NCI-H1930 (cell line): ENCODE measurements at places on chromosomes 3 and 15.

DNA sequence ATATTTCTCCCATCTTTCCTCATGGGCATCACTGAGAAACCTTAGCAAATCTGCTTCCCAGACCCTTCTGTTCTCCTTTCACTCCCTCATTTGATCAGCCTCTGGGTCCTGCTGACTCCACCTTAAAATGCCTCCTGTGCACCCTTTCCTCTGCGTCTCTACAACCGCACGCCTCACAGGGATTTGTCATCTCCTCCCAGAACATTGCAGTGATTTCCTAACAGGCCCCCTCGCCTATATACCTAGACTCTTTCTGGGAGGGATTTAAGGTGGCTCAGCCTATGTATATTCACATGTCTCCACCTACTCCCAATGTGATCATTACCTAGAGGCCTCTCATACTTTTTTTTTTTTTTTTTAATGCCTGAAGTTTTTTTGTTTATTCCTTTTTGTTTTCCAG, 69.2 kb downstream of the LIPC start:
- DNase-seq, result no peak

GRCh38 chr15:78680431-78681075, 39.5 kb upstream of the CHRNB4 start:
- no peak for DNase-seq

- no peak for DNase-seq
Measured at GRCh38 chr15:77440378-77440999, 19.8 kb downstream of the HMG20A start.

DNA sequence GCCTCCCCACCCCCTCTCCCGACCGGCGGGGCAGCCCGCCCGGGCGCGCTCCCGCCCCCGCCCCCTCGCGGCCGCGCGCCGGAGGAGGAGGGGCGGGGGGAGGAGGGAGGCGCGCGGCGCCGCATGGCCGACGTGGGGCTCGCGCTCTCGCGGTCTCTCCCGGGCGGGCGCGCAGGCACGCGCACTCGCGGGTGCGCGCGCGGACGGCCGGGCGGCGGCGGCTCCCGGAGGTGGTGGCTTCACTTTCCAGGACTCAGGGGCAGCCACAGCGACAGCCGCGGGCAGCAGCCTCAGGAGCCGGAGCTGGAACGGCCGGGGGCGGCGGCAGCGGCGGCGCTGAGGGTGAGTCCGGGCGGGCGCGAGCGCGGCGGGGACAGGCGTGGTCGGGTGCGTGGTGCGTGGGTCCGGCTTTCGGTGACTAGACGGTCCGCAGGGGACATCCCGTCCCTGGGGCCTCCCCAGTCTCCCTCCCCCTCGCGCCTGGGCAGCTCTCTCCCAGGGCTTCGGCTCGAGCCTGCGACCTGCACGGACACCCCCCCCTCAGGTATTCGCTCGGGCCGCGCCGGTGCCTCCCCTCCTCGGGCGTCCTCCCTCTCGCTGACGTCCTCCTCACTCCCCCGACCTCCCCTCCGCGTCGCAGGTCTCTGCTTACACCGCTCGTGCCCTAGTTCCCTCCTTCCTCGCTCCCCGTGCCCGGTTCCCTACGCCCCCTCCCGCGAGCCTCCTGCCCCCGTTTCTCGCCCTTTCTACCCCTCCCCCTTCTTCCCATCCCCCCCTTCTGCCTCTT, at the start of gene UBE2E2:
Gene UBE2E2, plus strand, starts transcription at position 407 of the 787 bp plus-strand sequence.
- DNase-seq, result peak; percentile 13

GRCh38 chr3:42780892-42781700, 8.0 kb upstream of the CCDC13 start:
- peak; percentile 65 for DNase-seq

- no peak for DNase-seq
Measured at GRCh38 chr15:40943764-40944365, 9.4 kb upstream of the CHAC1 start.

DNA sequence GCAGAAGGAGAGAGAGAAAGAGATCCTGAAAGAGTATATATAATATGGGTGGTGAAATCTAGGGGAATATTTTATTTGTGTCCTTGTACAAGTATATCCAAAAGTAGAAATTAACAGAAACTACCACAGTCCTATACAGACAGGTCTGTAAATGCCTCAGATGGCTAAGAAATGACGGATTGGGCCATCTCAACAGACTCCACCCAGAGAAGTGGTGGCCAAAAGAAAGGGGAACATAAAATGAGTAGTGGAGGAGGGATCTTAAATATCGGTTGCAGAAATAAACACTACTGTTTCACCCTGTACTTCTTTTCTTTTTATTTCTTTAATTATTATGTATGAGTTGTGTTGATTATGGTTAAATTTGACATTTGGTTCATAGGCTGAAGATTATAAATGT, 47.7 kb downstream of the CCR3 start:
- DNase-seq, result no peak

DNA sequence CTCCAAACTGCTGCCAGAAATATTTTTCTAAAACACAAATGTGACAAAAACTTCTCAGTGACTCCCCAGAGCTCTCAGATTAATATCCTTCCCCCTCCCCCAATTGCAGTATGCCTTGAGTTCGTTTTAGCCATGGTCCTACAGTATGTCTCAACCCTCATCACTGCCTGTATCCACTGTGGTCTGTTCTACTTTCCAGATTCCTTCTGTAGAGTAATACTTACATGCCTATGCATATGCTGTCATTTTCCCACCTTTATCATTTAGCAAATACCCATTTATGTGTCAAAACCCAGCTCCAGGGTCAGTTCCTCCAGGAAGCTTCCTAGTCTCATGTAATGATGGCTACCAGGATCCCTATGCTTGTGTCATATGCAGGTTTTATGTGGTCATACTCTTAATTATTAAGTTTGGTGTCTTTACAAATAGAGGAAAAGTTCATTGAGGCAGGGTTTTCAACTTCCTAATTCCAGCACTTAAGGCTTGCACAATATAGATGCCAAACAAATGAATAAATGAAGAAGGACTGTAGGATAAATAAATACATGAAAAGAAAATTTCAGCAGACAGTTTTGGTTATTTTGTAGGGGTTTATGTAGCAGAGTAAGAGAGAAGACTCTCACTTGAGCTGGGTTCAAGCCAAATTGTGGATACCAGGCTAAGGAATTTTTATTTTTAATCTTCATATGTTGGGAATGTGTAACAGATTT, 170.8 kb downstream of the ALCAM start:
- no peak for DNase-seq

GRCh38 chr15:68650901-68651709, 72.3 kb downstream of the CORO2B start:
- DNase-seq, result no peak

GRCh38 chr15:39139431-39140059, 441.3 kb upstream of the THBS1 start:
- no peak for DNase-seq

GRCh38 chr3:73561494-73561893, 63.2 kb downstream of the PDZRN3 start:
- DNase-seq, result no peak

GRCh38 chr15:70512772-70513362, 250.5 kb downstream of the UACA start:
- peak; percentile 14 for DNase-seq

DNA sequence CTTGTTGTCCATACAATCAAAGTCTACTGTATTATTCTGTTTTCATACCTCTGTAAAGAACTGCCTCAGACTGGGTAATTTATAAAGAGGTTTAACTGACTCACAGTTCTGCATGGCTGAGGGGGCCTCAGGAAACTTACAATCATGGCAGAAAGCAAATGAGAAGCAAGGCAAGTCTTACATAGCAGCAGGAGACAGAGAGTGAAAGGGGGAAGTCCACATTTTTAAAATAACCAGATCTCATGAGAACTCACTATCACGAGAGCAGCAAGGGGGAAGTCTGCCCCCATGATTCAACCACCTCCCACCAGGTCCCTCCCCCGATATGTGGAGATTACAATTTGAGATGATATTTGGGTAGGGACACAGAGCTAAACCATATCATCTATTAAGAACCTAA, 724.6 kb upstream of the CBLB start:
- no peak for DNase-seq

DNA sequence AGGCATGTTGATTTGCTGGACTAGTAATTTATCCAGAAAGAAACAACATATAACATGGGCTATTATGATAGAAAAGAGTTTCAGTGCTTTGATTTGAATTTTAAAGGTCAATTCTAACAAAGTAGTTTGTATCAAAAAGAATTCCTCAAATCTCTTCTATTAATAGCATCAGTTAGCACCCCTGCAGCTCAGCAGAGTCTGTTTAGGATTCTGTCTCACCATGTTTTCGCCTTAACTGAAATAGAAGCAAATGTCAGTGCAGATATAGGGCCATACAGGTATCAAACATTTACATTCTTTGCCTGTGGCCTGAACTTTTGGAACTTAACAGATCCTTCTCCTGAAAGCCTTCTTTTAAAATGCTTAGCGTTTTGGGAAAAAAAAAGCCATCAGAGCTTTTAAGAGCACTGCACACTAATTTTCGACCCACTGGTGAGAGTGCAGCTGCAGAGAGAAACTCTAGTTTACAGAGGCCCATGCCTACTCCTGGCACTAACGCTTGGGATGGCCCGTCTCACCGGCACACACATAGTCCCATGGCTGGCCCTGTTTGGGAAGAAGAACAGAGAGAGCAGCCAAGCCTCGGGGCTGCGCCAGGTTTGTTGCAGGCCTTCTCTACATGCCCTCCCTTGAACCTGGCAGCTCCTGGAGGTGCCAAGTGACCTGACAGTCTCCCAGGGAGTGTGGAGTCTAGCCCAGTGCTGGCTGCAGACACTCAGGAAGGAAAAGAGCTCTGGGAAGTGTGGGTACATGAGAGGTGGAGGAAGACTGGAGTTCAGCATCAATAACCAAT, 9.9 kb upstream of the PAQR9 start:
- DNase-seq, result no peak

GRCh38 chr3:172040078-172040980, 951 bp downstream of the FNDC3B start:
- DNase-seq, result peak; percentile 22

GRCh38 chr3:176961916-176962315, 235.4 kb downstream of the TBL1XR1 start:
- no peak for DNase-seq

GRCh38 chr3:123571264-123571972, 13.4 kb downstream of the HACD2 start:
- no peak for DNase-seq

DNA sequence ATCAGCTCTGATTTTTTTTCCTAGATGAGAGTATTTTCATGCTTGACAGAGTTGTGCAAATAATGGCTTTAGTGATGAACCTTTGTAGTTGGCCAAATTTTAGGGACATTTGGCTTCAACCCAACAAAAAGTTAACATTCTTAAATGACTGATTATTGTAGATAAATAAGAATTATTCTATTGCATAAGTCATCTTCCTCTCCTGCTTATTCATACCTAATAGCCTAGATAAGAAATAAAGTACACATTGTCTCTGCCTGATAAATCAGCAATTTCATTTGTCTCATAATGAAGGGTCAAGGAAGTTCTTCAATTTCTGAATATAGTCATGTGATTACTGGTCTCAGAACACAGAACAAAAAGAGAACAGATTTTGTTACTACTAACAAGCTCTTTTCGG, 428.9 kb upstream of the IL12A start:
- DNase-seq, result no peak

GRCh38 chr3:130779486-130779885, 32.9 kb upstream of the PIK3R4 start:
- DNase-seq, result peak; percentile 44

- no peak for DNase-seq
Measured at GRCh38 chr3:89955156-89955555, 847.7 kb downstream of the EPHA3 start.

- DNase-seq, result no peak
Measured at GRCh38 chr15:92971713-92972112, 71.6 kb downstream of the CHD2 start.

DNA sequence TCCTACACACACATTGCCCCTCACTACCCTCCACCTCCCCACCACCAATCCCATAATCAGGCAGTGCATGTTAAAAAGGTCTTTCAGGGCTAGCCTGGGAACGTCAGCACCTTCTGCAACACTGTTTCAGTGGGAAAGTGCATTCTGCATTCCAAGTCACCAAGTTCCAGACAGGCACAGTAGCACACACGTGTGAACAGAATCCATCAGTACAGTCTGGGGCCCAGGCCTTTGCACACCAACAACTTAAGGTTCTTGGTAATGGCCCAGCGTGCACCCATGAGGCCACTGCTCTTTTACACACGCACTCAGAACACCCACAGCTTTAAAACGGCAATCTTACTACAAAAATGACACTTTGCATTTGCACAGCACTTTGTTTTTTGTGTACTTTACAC, 1.2 kb downstream of the ANXA2 start:
- no peak for DNase-seq

DNA sequence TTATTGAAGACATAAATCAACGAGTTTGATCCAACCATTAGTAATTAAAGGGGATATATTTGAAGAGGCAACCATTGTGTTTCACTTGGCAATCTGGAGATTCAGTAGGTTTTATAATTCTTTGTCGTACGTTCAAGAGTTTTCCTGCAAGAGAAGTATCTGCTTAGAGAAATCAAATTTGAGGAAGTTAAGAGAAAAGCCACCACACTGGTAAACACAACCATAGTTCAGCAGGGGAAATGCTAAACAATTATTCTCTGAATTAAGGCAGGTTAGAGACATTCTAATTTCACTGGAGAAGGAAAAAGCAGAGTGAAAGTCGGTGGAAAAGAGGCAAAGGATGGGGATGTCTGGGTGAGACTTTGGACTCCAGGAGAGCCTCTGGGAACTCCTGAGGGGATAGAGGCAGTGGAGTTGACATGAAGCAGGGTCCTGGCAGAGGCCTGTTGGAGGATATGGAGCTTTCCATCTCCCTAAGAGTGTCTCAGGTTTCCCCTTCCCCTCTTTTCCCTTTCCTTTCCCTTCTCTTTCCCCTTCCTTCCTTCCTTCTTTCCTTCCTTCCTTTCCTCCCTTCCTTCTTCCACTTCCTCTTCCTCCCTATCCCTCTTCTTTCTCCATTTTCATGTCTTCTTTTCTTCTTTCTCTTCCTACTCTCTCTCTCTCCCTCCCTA, 26.5 kb downstream of the SPINK8 start:
- DNase-seq, result no peak

DNA sequence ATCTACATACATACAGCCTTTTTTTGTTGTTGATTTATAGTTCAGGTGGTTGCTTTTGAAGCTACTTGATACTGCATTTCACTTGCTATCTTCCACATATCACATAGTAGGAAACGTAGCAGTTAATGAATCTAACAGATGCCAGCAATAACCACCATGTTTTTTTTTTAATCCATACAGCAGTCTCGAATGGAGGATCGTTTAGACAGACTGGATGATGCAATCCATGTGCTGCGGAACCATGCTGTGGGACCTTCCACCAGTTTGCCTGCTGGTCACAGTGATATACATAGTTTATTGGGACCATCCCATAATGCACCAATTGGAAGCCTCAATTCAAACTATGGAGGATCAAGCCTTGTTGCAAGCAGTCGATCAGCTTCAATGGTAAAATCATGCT, 123.2 kb upstream of the CGNL1 start:
- DNase-seq, result peak; percentile 38
